ENCODE measurements at places on chromosomes 1 and 21.

DNA sequence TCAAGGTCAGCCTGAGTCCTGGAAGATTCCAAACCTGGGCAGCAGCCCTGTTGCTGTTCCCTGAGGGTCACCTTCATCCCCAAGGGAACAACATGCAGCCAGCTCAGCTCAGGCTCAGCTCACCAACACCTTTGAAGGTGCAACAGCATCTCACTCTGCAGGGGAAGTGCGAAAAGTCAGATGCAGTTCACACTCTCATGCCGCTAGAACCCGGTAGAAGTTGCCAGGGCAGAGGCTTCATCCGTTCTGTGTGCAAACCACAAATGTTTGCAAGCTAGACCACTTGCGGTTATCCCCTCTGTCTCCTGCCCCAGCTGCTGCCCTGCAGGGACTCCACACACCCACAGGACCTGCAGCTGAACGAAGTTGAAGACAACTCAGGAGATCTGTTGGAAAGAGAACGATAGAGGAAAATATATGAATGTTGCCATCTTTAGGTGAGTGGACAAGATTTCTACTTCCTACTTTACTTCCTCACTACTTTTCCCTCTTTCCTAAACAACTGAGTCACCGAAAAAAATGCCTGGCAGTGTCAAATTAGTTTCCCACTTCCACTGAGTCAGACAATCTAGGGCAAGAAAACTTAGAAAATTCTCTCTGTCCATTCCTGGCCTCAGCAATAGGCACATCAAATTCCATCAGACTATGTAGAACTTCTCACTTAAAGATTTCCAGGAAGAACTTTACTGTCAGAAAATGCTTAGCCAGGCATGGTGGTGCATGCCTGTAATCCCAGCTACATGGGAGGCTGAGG lies 1.8 kb upstream of the FCRL6 start:
- peak; percentile 8 for DNase-seq

- DNase-seq, result no peak
These were observed 8.3 kb upstream of the PLEKHO1 start for GRCh38 chr1:150141452-150141851.

DNA sequence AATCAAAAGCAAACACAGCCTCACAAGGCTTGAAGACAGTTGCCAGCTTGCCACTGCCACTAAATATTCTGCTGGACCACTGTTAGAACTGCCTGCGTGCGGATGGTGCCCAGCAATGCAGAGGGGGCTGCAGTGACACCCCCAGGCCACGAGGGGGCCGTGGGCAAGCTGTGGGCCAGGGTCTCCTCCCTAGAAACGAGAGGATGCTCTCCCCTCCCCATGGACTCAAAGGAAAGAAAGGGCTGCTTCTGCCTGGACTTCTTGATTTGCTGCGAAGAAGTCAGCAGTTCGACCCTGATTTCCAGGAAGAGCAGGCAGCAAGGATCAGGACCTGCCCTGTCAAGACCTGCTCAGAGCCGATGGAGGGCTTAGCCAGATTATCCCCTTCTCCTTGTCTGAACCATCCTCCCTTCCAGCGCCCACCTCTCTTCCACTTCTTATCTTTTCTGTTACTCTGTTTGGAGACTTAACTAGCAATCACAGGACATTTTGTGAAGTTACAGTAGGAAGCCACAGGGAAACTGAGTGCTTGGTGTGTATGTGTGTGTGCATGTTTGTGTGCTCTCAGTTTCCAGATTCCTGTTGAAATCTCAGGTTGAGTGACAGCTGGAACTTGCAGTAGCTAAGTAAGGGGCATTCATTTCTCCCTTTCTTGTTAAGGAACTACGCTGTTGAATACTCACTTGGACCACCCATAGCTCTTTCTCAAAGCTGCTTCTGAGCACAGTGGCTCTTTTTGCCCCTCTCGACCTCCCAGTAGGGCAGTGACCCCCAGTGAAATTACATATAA lies 2.7 kb downstream of the MAN1C1 start:
- DNase-seq, result no peak

GRCh38 chr1:228013935-228014930 lies 7.4 kb downstream of the WNT3A start:
- peak; percentile 55 for DNase-seq

GRCh38 chr1:6357243-6357936 lies 36.2 kb downstream of the ACOT7 start:
- DNase-seq, result no peak

- DNase-seq, result no peak
These were observed 6.1 kb upstream of the RABGAP1L start for GRCh38 chr1:174153085-174153824.

- DNase-seq, result no peak
These were observed 10.5 kb downstream of the SNAP47 start for GRCh38 chr1:227745568-227746265.

GRCh38 chr1:12369258-12369657 lies 139.4 kb downstream of the VPS13D start:
- DNase-seq, result no peak

GRCh38 chr1:100614570-100614969 lies 76.6 kb downstream of the GPR88 start:
- DNase-seq, result no peak

DNA sequence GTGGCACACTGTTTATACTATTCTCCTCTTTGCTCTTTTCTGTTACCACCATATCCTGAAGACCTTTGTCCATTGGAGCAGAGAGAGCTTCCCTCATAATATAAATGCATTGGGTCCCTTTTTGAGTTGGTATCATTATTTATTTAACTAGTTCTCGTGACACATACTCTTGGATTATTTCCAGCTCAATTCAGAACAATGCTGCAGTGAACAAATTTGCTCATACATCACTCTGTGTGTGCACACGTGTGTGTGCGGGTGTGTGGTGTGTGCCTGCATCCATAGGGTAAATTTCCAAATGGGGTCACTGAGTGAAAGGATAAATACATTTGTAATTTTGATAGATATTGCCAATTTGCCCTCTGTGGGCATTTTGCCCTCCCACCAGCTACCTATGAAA lies 5.8 kb downstream of the PLA2G2A start:
- DNase-seq, result no peak

- no peak for DNase-seq
These were observed 22.7 kb downstream of the ABL2 start for GRCh38 chr1:179206812-179207211.
